HuH-7 (cell line): ENCODE measurements at places on chromosomes 7 and 10.

DNA sequence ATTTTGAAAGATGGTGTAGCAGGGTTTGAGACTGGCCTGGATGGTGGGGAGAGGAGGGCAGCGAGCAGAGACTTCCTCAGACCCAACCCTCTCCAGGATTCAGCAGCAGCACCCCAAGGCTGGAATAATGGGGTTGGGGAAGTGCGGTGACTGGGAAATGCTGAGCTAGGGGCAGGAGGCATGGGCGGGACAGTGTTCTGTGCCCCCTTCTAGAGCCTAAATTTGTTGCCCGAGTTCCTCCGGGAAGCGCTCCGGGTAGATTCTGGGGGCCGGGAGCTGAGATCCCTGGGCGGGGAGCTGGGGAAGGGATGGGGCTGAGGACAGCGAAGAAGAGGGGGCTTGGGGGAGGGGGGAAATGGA, at the start of gene CHAT:
CHAT (plus strand) TSS at position 156 of the 360 bp plus-strand sequence; CDS start at position 309, 153 bp downstream.
- no peak for DNase-seq

DNA sequence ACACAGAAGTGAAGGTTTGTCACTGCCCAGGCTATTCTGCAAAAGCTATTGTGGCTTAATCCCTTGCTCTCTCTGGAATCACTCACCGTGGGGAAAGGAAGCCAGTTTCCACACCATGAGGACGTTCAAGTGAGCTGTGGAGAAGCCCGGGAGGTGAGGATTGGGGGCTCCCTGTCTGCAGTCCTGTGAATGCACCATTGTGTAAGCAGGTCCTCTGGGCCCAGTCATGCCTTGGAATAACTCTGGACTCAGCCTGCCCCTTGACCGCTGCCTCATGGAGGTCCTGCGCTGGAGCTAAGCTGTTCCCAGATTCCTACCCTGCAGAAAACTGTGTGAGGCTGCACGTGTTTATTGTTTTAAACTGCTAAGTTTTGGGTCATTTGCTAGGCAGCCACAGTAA, 33.5 kb downstream of the LYZL2 start:
- DNase-seq: no peak

DNA sequence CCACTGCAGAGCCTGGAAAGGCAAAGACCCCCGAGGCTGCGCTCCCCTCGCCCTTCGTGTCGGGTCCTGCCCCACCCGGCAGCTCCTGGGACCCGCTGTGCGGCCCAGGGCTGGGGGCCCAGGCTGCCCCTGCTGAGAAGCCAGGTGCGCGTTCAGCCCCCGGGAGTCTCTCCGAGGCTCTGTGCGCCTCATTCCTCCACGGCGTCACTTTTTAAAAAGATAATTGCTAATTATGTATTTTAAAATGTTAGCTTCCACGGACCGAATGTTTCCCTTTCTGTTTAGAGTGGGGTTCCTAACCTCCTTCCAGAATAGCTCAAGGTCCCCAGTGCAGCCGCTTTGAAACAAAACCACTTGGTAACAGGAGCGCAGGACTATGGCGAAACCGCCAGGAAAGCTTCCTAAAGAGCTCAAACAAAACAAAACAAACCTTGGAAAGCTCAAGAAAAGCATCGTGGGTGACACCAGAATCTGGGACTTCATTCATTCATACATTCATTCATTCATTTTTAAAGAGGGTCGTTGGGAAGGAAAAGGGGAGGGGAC, 45.6 kb downstream of the PDIA4 start:
- DNase-seq: no peak

DNA sequence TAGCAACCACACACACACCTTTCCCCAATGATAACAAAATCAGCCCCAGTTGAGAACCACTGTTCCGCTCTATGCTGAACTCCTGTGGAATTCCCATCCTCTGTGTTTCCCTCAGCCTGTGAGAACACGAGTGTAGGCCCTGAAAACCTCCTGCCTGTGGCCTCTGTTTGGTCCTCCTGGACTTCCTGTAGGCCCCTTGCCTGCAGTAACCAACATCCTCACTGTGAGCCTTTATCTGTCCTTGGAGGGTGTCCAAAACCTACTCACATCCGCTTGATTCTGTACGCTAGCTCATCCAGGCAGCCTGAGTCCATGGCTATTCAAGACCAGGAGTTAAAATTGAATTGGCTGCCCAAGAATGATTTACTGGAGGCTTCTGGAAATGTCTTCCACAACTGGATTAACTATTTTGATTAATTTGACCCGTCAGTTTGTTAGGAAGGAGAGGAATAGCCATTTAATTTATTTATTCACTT, 149.8 kb downstream of the AKR1D1 start:
- DNase-seq: no peak

- no peak for DNase-seq
Measured at GRCh38 chr7:47210281-47210854, 371.5 kb downstream of the TNS3 start.

DNA sequence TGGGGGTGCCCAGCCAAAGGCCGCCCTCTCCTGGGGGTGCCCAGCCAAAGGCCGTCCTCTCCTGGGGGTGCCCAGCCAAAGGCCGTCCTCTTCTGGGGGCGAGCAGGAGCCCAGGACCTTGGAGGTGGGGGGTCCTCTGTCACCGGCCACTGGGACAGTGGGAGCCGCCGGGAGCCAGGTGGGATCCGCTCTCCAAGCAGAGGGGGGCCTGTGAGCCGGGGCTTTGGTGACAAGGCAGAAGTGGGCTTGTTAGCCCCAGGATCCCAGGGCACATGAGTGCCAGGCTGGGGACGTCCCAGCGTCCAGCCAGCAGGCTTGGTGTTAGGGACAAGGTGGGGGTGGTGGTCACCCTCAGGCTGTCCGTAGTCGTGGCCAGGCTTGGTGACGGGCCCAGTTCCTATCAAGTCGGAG, 29.4 kb upstream of the UTF1 start:
- no peak for DNase-seq

DNA sequence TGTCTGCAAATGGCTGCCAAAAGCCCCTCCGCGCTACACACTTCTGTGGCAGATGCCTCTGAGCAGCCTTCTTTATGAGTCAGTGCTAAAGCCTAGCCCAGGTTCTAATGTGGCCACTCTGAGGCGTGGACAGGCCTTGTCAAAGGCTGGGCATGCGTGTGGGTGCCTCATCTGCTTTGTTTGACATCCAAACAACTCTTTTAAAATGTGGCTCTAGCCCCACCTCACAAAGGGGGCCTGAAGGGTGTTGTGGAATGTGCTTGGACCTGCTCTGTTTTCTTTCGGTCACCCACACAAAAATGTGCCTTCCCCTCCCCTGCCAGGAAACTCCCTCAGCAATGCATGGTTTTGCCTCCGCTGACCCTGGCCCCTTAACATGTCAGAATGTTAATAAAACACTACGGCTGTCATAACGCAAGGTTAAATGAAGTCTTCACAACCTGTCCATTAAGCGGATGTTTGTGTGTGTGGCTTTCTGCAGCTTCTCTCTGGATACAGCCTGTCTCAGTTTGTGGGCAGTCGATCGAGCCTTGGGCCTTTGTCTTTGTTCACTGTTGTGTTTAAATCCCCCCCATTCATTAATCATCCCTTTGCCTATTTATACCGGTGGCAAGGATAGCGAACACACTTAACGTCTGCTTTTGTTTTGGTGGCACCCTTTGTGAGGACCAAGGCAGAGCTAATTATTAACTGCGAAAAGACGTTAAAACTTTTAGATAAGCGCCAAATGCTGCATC, 718.9 kb downstream of the LRMDA start:
- DNase-seq: peak; percentile 7

- DNase-seq: no peak
Measured at GRCh38 chr10:86411281-86411841, 44.8 kb upstream of the GRID1 start.

GRCh38 chr7:1254281-1255079, 21.8 kb downstream of the UNCX start:
- peak; percentile 72 for DNase-seq

DNA sequence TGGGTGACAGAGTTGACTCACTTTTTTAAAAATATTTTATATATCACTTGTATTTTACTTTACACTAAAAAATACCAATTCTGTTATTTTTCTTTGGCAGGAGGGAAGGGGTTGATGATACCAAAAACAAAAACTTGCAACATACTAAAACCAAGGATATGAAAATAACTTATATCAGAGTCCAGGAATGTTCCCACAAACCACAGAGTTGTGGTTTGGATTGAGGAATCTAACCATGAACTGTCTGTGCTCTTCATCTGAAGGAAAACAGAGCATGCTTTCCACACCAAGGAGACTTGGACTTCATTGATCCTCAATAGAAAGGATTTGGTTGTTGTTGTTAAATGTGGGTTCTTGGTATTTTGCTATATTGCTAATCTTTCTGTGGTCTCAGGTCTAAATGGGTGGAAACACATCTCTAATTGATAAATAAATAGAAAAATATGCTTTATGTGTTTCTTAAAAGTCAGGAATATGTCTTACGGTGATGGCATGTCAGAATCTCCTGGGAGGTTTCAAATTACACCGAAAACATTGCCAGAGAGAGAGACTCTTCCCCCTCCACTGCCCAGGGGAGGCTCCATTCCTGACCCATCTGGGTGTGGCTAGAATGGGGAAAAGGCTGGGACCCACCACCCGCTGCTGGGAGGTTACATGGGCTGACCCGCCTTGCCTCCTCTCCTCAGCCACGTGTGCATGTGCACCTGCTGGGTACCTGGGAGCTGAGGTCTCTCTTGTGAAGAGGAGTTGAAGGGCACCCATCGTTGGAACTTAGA, 46.9 kb upstream of the STK17A start:
- no peak for DNase-seq

DNA sequence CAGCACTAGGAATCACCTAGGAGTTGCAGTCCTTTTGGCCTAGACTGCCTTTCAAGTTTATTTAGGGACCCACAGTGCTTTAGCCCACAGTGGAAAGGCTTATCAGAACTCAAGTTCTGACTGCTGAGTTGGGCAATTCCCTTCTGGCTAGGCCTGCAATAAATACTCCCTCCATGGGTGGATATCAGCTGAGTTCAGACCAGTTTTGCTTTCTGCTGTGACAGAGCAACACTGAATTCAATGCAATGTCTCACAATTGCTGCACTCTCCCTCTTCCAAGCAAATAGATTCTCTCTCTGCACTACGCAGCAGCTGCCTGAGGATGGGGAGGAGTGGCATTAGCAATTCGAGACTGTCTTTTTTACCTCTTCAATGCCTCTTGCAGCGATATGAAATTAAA, 1153.3 kb downstream of the SORCS1 start:
- no peak for DNase-seq

- no peak for DNase-seq
Measured at GRCh38 chr7:91517201-91517785, 253.1 kb downstream of the FZD1 start.

GRCh38 chr7:44469461-44470134, 20.9 kb downstream of the NUDCD3 start:
- no peak for DNase-seq

DNA sequence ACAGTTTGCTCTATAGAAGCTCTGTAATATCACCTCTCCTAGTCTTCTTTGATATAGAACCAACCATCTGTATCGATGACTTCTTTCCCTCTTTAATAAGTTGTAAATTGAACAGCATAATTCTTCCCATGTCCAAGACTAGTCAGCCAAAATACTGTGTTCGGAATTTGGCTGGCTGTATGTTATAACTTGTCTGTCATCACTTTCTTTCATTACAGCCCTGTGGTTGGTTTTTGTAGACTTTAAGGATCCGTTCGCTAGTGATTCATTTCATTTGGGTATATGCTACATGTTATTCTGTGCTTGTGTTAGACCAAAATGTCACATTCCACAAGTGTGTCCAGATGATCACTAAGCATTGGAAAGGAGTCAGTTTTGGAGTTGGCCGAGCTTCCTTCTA, 155.4 kb upstream of the ITGB1 start:
- no peak for DNase-seq

- DNase-seq: no peak
Measured at GRCh38 chr7:63998549-63998948, at the start of gene ZNF722. Gene ZNF722, plus strand, starts transcription at chr7:63998849. Its CDS starts 113 bp downstream, at chr7:63998962.

GRCh38 chr10:127887541-127888415, 5.0 kb downstream of the CLRN3 start:
- no peak for DNase-seq

DNA sequence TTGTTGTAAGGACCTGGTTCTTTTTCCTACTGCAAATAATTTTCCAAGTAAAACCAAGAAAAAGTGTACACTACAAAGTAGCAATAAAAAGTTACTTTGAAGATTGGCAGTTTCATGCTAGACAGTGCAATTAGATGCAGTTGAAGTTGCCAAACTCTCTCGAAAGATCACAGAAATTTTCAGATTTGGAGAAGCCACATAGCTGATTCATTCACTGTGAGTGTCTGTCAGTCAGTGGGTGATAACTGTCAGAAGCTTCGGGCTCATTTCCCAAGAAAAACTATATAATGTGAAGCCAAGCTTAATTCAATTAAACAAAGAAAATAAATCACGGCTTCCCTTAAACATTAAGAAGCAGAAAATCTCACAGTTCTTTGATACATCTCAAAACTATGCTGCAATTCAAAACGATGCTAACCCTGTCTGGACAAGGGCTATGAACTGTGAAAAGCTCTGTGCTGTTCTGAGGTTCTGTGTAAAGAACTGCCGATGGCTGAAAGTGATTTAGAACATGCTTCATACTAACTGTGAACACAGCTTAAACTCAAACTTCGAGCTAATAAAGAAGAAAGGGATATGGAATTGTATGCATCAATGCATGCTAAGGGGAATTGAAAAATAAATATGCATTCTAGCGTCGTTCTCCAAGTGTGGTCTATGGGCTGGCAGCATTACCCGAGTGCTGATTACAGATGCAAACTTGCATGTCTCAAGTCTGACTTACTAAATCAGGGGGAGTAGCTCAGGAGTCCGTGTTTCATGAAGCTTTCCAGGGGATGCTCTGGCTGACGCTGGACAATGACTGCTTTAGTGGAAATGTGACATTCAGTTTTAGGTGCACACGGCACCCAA, 557.4 kb downstream of the CALN1 start:
- no peak for DNase-seq

- no peak for DNase-seq
Measured at GRCh38 chr10:92678206-92678605, 11.5 kb upstream of the HHEX start.

GRCh38 chr7:118304100-118304499, 79.6 kb downstream of the ANKRD7 start:
- no peak for DNase-seq

DNA sequence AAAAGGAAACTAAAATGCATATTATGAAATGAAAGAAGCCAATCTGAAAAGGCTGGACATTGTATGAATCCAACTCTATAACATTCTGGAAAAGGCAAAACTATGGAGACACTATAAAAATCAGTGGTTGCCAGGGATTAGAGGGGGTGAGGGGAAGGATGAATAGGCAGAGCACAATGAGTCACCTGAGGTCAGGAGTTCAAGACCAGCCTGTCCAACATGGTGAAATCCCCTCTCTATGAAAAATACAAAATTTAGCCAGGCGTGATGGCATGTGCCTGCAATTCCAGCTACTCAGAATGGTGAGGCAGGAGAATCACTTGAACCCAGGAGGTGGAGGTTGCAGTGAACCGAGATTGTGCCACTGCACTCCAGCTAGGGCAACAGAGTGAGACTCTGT, 324.8 kb upstream of the PHYHIPL start:
- no peak for DNase-seq

- DNase-seq: peak; percentile 61
Measured at GRCh38 chr10:12656518-12657142, 307.3 kb downstream of the CAMK1D start.

DNA sequence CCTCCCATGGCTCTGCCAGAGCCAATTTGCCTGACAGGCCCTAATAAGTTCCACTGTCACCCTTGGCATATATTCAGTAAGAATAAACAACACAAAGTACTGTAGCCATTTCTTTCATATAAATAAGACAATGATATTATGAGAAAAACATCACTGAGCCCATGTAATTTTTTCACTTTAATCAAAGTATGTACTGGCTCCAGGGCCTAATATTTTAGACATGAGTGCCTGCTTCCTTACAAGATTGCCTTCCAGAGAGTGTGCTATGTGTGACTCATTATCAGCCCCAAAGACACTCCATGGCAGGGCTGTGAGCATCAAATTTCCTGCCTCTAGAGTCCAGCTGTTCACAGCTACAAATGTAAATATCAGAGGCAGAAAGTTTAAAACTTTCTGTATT, 297.6 kb downstream of the LHFPL3 start:
- DNase-seq: no peak
